ENCODE measurements at places on chromosomes 16 and 17.

GRCh38 chr16:46932802-46933201 is 40.7 kb downstream of the DNAJA2 start:
- DNase-seq: no peak

- no peak for DNase-seq
These were observed 150.6 kb downstream of the CLEC16A start for GRCh38 chr16:11094857-11095565.

DNA sequence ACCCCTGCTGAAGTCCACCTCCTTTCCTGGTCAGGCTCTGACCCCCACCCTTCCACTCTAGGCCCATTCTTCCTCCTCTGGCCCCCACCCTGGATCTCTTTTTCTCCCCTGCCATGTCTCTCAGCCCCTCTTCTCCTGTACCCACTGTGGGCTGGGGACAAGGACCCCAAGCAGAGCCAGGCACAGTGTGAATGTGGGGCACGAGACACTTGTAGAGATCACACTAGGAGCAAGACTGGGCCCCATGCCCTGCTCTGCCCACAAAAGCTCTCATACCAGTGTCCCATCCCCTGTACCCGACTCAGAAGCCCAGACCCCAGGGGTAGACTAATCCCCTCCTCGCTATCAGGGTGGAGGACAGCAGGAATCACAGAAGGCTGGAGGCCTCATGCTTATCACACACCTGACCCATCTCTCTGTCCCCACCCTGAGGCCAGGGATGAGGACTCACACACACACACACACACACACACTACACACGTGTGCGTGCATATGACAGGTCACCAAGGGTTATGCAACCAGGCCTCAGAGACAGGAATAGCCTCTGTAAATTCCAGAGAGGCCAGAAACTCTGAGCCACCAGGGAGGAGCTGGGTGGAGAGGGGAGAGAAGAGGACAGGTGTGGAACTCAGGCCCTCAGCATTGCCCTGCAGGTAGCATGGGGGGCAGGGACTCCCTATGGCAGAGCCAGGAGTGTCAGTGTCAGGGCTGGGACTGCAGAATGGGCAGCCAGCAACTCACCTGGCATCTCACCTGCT is 21.1 kb downstream of the ARHGAP27 start:
- no peak for DNase-seq

- no peak for DNase-seq
These were observed 5.7 kb upstream of the VAT1L start for GRCh38 chr16:77782694-77783093.

DNA sequence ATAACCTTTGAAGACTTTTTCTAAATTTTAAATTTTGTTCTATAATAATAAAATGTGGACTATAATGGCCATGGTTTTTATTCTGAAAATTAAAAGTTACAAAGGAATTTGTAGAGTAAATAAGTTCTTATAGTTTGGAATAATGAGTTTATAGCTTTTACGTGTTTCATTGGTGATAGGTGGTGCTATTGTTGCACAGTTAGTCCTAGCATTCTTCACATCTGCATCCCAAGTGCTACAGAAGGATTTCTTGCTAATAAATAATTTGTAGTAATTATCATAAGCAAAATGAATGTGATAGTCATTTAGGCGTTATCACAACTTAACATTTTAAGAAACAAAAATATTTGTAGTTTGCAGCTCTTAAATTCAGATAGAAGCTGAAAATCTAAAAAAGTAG is 67.9 kb downstream of the BCAS3 start:
- DNase-seq: no peak

- no peak for DNase-seq
These were observed 205.9 kb upstream of the COX10 start for GRCh38 chr17:13863436-13863835.

DNA sequence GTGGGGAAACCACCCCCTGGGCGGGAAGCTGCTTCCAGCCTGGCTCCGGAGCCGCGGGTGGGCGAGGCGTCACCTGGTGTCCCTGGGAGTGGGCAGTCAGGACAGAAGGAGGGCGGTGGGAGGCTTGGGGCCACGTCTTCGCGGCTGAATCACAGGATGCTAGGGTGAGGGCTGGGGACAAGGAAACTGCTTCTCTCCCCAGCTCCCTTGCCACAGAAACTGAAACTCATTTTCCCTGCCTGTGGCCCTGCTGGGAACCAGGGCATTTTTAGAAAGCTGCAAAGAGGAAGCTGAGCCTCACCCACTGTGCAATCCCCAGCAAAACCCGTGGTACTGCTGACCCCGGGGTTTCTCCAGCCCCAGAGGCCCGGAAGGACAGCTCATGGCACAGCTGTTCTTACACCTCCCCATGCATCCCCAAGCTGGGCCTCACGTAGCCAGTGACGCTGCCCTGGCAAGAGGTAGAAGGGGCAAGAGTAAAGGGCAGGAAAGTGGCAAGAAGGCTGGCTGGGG is 8.2 kb downstream of the RHBDF2 start:
- DNase-seq: no peak

GRCh38 chr17:1112875-1113274 is 66.9 kb downstream of the ABR start:
- DNase-seq: no peak

GRCh38 chr17:81241648-81242420 is 2.7 kb downstream of the NDUFAF8 start:
- no peak for DNase-seq

DNA sequence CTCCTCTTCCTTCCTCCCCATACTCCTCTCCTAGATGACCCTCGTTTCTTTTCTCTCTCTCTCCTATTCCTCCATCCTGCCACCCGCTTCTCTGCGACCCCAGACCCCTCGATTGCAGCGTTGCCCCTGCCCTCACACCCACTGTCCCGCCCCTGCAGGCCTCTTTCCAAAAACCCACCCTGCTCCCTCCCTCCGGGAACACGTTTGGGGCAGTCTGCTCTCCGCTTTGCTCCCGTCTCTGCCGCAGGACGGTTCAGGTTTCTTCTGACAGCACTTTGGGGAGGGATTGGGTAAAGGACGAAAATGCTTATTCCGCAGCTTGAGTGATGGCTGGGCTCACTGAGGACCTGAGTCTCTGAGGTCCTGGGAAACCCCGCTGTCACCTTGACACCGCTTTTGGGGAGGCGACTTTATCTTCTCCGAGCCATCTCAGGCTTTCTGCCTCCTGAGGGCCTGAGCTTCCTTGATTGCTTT is 690 bp downstream of the NDE1 start:
- no peak for DNase-seq

- DNase-seq: no peak
These were observed 345.4 kb downstream of the SOX9 start for GRCh38 chr17:72466199-72466598.

GRCh38 chr16:16908077-16908476 is 529.1 kb downstream of the NPIPA7 start:
- DNase-seq: no peak

DNA sequence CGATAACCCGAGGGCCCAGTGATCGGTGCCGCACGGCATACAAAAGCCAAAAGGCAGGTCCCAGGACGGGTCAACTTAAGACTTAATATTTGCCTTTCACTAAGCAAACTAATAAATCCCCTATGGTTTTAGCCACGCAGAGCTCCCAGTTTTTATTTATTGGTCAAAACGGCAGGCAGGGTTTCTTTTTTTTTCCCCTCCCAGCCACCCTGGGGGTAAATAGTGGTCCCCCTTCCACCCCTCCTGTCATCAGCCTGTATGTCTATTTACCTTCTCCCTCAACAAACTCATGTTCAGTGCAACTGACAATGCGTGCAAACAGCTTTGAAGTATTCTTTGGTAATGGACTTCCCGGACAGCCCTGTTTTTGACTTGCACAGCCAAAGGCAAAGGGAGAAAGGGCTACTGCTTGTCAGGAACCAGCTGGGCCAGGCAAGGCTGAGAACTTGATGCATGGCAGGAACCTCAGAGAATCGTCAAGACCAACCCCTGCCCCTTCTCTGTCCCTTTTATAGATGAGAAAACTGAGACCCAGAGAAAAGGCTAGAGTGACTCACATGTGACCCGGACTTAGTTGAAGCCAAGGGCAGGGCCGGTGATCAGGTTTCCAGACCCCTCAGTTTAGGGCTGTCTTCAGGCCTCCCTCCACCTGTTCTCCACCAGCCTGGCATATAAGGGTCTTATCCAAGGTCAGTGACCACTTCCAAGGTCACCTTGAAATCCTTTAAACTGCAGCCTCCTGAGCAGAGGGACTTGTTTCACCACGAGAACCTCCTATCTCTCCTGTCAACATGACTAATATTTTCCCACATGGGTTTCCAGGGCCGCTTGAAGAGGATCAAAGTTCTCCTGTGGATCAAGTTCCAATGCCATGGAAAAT is 279.0 kb downstream of the SOX9 start:
- DNase-seq: no peak

GRCh38 chr17:66834919-66835454 is at the start of gene CACNG5:
Gene CACNG5, plus strand, starts transcription at chr17:66835117. Its CDS starts 42,216 bp downstream, at chr17:66877333.
- DNase-seq: no peak

DNA sequence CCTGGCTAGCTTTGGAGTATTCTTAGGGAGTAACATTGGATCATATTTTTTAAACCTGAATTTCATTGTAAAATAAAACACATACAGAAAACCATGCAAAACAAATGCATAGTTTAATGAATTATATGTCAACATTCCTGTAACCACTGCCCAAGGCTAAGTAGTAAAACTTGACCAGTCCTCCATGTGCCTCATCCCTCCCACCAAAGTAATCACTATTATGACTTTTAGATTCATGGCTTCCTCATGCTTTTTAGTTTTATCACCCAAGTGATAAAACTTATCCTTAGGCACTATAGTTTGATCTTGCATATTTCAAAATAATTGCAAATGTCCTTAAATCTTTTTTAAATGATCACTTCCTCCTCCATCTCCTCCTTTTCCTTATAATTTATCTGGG is 20.4 kb downstream of the PRKCA start:
- DNase-seq: no peak

DNA sequence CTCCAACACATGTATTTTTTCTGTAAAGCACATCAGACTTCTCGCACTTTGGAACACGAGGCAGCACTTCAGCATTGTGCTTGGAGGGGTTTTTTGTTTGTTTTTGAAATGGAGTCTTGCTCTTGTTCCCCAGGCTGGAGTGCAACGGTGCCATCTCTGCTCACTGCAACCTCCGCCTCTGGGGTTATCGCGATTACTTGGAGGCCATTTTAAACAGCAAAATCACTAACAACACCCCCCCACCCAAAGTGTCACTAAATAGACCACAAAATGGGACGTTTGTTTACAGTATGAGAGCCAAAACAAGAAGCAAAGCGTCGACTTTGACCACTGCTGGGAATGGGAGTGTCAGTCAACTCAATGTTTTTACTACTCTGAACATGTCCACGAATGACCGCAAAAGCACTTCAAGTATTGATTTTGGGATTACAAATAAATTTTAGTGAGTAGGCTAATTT is 9.0 kb upstream of the C16orf87 start:
- DNase-seq: no peak

DNA sequence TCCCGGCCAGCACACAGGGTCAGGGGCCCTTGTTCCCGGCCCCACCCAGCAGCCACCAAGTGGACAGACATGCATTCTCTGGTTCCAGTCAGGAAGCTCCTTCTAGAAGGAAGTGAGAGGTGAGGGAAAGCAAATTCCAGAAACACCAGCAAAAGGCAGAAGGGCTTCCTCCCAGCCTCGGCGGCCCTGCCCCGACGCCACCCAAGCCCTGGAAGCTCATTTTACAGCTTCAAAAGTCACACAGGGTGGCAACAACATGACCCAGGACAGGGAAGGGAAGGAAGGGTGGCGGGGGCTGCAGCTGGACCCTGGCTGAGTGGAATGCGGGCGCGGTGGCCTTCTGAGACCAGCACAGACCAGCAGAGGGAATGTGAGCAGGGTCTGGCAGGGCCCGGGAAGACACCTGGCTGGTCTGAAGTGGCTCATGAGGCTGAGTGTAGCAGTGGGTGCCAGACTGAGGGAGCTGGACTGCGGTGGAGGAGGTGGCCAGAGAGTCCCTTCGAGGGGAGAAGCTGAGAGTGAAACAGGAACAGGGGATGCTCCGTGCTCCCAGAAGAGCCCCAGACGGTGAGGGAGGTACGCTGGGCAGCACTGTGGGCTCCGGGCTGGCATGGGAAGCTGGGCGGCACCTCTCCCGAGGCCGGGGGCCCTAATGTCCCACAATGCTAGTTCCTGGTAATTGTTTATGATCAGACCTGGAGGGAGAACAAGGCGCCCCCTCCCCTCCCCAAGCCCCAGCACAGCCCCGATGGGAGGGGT is 1.9 kb upstream of the UNC13D start:
- DNase-seq: no peak

GRCh38 chr16:79658301-79659033 is 57.9 kb upstream of the MAF start:
- no peak for DNase-seq

GRCh38 chr16:68793401-68793857 is 49.9 kb upstream of the TANGO6 start:
- no peak for DNase-seq

Data from NCI-H187 treated with DMSO at 0.1 percent for 48 hours (cell line).